ENCODE measurements at places on chromosomes 1 and 21.

- no peak for DNase-seq
These were observed 101.4 kb downstream of the SIPA1L2 start for GRCh38 chr1:232528472-232529089.

- peak; percentile 28 for DNase-seq
These were observed 72.8 kb downstream of the S1PR1 start for GRCh38 chr1:101309334-101310311.

- DNase-seq, result no peak
These were observed 2023.3 kb downstream of the NCAM2 start for GRCh38 chr21:23021481-23021880.

DNA sequence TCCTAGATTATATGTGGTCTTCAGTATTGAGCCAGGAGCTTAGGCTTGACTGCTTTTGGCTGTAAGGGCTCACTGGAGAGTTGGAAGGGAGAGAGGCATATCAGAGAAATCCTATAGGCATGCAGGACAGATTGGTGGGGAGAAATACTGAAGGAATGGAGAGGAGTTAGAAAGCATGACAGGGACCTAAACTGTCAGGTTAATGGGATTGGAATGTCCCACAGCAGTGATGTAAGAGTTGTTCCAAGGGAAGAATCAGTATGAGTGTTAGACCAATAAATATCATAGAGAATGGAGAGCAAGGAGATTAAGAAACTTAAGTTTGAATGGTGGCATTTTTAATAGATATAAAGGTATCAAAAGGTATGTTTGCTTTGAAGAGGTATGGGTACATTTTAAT lies 39.7 kb downstream of the SLC35A3 start:
- DNase-seq, result no peak

DNA sequence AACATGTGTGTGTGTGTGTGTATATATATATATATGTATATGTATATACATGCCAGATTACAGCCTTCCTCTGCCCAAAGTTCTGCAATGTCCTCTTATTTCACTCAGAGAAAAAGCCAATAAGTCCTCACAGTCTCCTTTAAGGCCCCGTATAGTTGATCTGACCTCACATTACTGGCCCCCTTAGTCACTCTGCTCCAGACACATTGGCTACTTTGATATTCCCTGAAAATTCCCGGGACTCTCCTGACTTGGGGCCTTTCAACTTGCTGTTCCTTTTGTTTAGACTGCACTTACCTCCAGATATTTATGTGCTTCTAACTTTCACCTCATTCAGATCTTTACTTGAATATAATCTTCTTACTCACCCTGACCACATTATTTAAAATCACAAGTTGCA lies 4.2 kb upstream of the BSDC1 start:
- no peak for DNase-seq
